ENCODE measurements at places on chromosomes 5 and 9.
A peak's percentile ranks its signal among the peaks of the same experiment; 100 is the strongest.

GRCh38 chr9:91775011-91775707 lies 174.9 kb downstream of the ROR2 start:
- DNase-seq = peak; percentile 53

- DNase-seq = peak; percentile 71
Measured at GRCh38 chr5:43305948-43306565, 7.2 kb downstream of the HMGCS1 start.

DNA sequence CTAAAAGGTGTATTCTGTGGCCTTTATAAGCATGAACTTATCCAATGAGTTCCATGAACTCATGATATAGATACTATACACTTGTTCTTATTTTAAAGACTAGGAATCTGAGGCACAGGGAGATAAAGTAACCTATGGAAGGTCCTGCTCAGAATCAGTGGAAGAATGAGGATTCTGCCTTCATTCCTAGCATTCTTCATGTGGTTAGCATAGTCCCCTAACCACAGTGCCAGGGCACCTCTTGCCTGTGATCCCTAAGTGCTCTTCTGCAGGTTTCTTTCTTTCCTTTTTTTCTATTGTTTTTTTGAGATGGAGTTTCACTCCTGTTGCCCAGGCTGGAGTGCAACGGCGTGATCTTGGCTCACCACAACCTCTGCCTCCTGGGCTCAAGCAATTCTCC lies 174.1 kb downstream of the C9orf152 start:
- DNase-seq = no peak

- no peak for DNase-seq
Measured at GRCh38 chr5:53397141-53397757, 83.2 kb upstream of the FST start.

GRCh38 chr5:86038566-86038965 lies 579.2 kb upstream of the COX7C start:
- no peak for DNase-seq

GRCh38 chr5:172303162-172303561 lies 19.6 kb upstream of the UBTD2 start:
- no peak for DNase-seq

DNA sequence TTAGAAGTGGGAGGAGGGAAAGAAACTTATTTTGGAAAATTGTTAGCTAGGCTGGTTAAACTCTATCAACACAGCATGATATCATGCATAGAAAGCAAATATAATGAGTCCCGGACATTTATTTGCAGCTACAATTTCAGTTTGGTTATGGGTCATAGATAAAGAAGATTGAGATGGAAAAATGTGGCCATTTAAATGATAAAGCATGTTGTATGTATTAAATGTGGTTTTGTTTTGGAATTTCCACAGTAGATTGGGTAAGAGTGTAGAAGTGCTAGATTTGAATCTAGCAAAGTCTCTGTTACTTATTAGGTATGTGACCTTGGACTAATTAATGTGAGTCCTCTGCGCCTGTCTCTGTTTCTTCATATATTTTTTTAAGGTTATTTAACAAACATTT lies 217.4 kb downstream of the KDM4C start:
- no peak for DNase-seq

- peak; percentile 44 for DNase-seq
Measured at GRCh38 chr5:170411100-170411499, 21.9 kb upstream of the KCNMB1 start.

GRCh38 chr5:31901807-31902530 lies 263.0 kb downstream of the PDZD2 start:
- DNase-seq = no peak

GRCh38 chr9:27683181-27683580 lies 109.9 kb upstream of the C9orf72 start:
- no peak for DNase-seq

- DNase-seq = no peak
Measured at GRCh38 chr9:112299514-112299913, 33.9 kb downstream of the PTBP3 start.

DNA sequence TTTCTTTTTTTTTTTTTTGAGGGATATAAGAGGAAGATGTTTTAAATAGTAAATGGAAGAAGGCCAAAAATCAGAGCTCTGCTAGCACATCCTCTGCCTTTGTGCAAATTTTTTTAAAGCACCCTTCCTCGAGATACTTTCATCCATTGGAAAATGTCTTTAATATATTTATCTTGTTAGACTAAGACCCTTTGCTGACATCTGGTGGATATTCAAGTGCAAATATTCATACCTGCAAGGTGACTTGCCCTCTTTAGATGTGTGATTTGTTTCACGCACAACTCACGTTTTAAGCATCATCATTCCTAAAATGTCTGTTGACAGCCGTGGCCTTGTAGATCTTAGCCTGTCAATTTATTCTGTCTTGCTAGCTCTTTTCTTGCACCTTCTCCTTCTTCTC lies 258.5 kb downstream of the AGTPBP1 start:
- DNase-seq = no peak

Measured in CD4-positive, alpha-beta T cell treated with Interleukin-4 for 1 hour (primary cell).